Lung microvascular endothelial cell (primary cell): ENCODE measurements at places on chromosomes 3 and 15. TPM values are rescaled to one million over a fixed set of nuclear protein-coding genes. Genes with fewer than 3 reads are reported as not detected.

The NR1I2 gene
- not detected in 2 replicates for total RNA-seq

The TGM4 gene
- total RNA-seq: under 0.01 TPM in 1 of 2 replicates, not detected in the other

GRCh38 chr15:43408789-43409188, 37.9 kb downstream of the TUBGCP4 start:
- no peak for DNase-seq

The PYGO1 gene
- under 0.01 and 0.22 TPM in 2 replicates for total RNA-seq

GRCh38 chr3:175059788-175060187, 200.7 kb downstream of the NAALADL2 start:
- DNase-seq: no peak

DNA sequence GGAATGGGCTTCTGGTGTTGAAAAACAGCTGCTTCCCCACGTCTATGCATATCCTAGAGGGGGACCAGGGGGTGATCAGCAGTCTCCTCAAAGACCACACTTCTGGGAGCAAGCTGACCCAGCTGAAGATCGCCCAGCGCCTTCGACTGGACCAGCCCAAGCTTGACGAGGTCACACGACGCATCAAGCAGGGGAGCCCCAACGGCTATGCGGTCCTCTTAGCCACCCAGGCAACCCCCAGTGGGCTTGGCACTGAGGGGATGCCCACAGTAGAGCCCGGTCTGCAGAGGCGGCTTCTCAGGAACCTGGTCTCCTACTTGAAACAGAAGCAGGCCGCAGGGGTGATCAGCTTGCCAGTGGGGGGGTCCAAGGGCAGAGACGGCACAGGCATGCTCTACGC, 2.5 kb downstream of the RBM15B start:
- no peak for DNase-seq

The CPA3 gene
- under 0.01 TPM in 1 of 2 replicates, not detected in the other for total RNA-seq

The A4GNT gene
- not detected in 2 replicates for total RNA-seq

DNA sequence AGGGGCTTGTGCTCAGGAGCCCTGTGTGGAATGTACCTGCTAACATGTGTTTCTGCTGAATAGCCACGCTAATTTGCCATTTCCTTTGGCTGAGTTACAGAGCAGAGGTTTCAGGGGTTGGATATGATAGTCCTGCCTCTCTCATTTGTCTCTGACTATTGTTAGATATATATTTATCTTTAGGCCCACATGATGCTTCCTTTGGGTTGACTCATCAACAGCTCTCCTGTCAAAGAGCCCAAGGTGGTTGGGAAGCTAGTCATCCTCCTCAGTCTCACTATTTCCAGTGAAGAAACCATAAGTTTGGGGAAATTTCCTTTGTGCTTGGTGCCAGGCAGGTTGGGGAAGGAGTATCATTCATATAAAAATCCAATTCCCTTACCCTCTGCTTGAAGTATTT, 1194.6 kb downstream of the ZPLD1 start:
- DNase-seq: no peak

DNA sequence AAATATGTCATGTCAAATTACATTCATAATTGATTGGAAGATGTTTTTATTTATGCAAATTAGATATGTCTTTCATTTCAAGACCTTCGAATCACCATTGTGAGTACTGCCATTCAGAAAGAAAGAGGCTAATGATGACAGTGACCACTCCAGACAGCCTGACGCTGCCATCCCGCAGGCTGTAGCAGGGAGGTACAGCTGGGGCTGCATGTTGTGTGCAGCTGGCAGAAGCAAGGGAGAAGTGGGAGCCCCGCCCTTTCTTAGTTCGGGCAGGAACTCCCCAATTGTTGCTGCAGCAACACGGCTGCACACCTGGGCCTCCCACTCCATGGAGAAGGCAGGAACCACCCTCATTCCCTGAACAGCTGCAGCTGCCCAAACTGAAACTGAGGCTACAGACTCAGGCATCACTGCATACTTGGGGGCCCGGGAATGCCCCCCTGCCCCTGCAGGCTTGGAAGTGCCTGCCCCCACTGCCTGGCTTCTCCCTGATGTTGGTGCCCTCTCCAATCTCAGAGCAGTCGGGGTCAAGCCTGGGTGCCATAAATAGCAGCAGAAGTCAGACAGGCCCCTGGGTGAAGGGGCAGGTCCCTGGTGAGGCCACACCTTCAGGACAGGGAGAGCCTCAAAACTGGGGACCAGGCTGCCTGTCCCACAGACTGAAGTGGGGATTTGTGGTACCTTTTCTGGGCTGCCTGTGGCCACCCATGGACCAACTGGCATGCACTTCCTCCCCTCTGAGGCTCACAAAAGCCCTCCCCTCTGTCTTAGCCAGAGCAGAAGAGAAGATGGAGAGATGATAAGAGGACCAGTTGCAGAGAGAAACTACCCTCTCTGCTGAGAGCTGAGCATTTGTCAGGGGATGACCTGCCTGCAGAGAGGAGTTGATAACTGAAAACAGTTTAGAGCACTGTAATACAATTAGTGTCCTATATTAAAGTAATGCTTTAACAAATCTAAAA, 964.6 kb downstream of the SI start:
- no peak for DNase-seq
